Esophagus squamous epithelium (tissue), 5 donors: ENCODE measurements at places on chromosomes 13 and 19.

GRCh38 chr13:30700364-30700763 is 35.0 kb upstream of the ALOX5AP start:
- DNase-seq, result no peak

DNA sequence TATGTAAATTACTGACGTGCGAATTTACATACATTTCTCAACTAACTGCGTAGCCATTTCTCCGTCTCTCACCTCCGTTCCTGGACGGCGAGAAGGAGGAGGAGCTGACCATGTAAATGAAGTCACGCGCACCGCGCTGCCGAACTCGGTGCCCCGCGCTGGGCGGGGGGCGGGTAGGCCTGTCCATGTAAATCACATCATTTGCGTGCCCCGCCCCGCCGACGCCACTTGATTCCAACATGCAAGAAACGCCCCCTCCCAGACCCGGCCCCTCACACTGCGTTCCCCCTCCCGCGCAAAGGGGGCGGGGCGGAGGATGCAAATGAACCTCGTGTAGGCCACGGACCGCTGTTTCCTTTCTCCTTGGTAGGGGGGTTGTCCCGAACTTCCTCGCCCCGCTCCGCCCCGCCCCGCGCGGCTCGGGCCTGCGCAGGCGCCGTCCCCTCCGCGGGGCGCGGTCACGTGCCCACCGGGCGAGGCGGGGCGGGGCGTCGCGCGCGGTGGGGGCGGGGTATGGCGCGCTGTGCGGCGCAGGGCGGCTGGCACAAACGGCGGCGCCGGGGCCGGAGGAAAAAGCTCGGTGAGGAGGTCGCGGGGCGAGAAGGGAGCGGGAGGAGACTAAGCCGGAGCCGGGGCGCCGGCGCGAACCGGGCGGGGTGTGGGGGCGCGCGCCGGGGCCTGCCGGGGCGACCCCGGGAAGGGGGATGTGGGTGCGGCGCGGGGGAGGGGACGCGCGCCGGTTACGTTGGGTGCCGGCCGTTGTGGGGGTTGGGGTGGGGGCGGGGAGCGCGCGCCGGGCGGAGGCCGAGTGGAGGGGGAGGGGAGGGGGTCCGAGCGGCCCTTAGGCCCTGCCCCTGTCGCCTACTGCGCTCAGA is at the start of gene EGLN2:
Gene EGLN2 (plus strand): TSS at position 509 of the 875 bp plus-strand sequence. CDS start 1,382 bp downstream, outside the sequence.
- peak; percentile 100 for DNase-seq

DNA sequence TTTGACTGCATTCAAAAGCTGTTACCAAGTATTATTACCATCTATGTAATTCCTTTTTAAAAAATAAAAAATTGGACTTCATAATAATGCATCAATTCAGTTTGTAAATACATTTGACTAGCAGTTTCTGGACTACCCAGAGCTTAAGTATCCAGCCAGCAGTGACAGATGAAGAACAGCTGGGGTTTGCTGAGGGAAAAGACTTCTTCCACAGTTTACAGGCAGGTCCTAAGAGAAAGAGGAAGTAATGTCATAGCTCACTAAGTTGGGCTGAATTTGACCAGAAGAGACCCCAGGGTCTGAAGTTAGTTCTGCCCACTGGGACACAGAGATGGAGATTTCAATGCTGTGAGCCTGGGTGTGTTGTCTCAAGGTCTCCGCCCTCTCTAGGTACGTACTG is 96.4 kb downstream of the MBNL2 start:
- no peak for DNase-seq

DNA sequence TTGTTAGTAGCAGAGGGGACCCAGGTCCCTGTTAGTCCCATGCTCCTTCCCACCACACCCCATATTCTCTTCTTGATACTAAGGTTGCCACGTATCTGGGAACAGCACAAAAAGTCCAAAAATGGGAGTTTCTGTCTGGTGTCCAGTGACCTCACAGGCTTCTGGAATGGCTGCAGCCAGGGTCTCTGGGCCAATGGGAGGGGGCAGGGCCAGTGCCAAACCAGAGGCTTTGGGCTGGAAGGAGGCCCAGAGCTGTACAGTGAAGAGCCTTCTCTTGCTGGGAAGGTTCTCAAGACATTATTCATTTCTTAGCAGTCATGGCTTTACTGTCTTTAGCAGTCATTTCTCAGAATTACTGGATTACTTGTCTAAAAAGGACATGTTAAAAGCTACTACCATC is 119.2 kb downstream of the FRY start:
- DNase-seq, result no peak

DNA sequence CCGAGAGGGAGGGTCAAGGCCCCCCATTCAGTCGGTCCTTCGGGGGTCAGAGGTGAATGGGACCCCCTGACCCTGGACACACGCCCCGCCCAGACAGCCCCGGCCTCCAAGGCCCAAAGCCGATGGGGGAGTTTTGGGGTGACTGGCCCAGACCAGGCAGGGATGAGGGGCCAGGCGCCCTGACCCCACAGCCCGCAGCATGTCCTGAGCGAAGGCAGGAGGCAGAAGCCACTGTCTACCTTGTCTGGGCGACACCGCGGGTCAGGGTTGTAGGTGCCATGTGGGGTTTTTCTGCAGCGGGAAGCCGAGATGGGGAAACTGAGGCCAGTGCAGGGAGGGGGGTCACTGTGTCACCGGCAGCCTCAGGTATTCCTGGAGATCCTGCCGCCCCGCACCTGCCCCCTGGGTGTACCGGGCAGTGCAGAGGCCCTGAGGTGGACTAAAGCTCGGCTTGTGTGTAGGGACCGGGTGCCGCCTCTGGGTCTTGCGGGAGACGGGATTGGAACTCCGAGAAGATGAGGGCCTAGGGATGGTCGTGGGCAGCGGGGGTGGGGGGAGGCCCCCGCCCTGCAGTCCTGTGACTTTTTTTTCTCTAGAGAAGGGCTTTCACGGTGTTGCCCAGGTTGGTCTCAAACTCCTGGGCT is 8.5 kb downstream of the ARID3A start:
- DNase-seq, result no peak

DNA sequence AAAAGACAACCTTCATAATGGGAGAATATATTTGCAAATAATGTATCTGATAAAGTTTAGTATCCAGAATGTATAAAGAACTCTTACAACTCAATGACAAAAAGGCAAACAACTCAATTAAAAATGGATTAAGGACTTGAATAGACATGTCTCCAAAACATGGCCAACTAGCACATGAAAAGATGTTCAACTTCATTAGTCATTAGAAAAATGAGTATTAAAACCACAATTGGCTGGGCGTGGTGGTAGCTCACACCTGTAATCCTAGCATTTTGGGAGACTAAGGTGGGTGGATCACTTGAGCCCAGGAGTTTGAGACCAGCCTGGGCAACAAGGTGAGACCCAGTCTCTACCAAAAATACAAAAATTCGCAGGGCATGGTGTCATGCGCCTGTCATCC is 18.8 kb upstream of the ZMYM5 start:
- no peak for DNase-seq

DNA sequence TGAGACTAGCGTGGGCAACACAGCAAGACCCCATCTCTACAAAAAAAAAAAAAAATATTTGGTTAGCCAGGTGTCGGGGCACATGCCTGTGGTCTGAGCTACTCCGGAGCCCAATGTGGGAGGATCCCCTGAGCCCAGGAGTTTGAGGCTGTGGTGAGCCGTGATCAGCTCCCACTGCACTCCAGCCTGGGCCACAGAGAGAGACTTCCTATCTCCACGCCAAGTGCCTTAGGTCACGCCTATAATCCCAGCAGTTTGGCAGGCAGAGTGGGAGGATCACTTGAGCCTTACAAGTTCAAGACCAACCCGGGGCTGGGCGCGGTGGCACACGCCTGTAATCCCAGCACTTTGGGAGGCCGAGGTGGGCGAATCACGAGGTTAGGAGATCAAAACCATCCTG is 8.7 kb upstream of the ADAT3 start:
- no peak for DNase-seq

- no peak for DNase-seq
Measured at GRCh38 chr13:37065890-37066526, 6.5 kb upstream of the SUPT20H start.
